Right lobe of liver (tissue), 6 donors: ENCODE measurements at places on chromosomes 2 and 18.

GRCh38 chr2:21054011-21054410, 10.1 kb upstream of the APOB start:
- no peak for DNase-seq
- H3K4me3 ChIP-seq: no peak overlapping the region
- no peak overlapping the region for H3K27ac ChIP-seq
- H3K36me3 ChIP-seq: no peaks in the 10 kb centered on the region
- H3K4me1 ChIP-seq: peaks cover 5% of the 10 kb centered on the region
- H3K27me3 ChIP-seq: no peaks in the 10 kb centered on the region

- no peaks in the 10 kb centered on the region for H3K27me3 ChIP-seq
- H3K4me1 ChIP-seq: no peaks in the 10 kb centered on the region
- H3K27ac ChIP-seq: no peak overlapping the region
- no peaks in the 10 kb centered on the region for H3K36me3 ChIP-seq
- no peak for DNase-seq
These were observed 268.5 kb upstream of the ZSWIM2 start for GRCh38 chr2:187117483-187117882.

- H3K27ac ChIP-seq: peak overlapping the region; percentile 35
- DNase-seq: peak; percentile 66
- H3K4me1 ChIP-seq: no peaks in the 10 kb centered on the region
- no peaks in the 10 kb centered on the region for H3K27me3 ChIP-seq
- no peak overlapping the region for H3K4me3 ChIP-seq
These were observed 201.4 kb downstream of the SOCS6 start for GRCh38 chr18:70489986-70490933.

DNA sequence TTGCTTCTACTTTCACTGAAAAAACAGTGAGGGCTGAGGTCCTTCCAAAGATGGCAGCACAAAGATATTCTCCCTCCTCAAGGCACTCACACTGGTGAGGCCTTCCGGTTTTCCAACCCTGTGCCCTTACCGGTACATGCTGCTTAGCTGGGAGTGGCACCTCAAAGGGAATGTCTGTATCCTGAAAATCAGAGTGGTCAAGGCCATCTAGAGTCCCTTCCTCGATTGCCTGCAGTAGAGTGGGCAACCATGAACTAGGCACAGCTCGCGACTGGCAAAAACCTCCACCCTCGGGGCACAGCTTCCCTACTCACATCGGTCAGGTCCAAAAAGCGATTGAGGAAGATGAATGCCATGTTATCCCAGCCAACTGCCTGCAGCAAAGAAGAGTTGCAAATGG, 3.4 kb downstream of the KRTCAP3 start:
- H3K36me3 ChIP-seq: peaks cover 14% of the 10 kb centered on the region
- no peaks in the 10 kb centered on the region for H3K4me1 ChIP-seq
- H3K4me3 ChIP-seq: no peak overlapping the region

DNA sequence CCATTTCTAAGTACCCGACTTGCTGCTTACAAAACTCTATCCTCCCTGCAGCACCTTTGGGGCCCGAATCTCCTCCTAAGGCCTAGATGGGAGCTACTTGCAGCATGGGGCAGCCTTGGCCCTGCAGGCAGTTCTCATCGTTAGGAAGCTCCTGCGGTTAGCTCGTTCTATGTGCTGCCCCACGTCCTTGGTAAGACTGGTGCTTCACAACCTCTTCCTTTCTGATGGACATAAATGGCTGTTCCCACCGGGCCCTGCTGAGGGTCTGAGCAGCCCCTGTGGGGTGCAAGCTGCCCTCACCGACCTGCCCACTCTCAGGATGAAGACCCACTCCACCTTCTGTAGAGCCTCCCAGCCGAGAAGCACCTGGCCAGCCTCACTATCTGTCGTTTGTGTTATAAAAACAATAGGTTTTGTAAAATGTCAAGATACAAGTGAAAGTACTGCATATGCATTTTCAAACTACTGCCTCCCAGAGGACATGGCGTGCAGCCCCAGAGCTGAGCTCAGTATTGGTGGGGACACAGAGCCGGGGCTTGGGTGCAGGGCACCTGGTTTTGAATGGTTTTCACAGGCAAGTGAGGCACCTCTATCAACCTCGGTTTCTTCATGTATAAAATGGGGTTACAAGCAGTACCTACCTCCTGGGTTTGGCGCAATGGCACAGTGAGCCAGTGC, 19.4 kb downstream of the OTOF start:
- no peak overlapping the region for H3K27ac ChIP-seq
- peak; percentile 35 for DNase-seq
- no peaks in the 10 kb centered on the region for H3K4me1 ChIP-seq
- H3K4me3 ChIP-seq: no peak overlapping the region
- H3K36me3 ChIP-seq: no peaks in the 10 kb centered on the region

DNA sequence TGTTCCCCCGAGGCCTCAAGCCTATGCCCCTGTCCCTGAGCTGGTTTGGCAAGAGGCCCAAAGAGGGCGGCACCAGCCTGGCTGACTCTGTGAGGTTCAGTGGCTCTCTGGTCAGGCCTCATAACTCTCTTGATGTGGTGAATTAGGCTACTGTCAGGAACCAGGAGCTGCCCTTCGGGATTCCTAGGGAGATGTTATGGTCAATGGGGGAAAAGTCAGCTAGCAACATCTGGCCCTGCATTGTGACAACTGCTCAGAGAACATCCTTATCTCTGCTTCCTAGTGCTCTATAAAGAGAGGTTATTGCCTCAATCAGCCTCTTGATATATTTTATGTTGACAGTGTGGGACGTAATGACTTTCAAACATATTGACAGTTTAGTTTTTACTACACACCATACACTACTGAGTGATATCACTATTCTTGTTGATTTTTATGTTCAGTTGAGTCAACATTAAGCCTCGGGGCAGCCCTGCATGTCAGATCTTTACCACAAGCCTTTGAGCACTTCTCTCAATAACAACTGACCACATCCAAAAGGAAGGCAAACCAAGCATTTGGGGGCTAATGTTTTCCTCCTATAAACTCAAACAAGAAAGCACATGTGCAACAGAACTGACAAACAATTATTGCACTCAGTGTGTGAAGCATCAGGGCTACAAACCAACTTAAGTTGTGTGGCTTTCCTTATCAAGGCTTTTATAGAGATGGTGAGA, 448.3 kb upstream of the SLC14A2 start:
- no peak for DNase-seq
- no peaks in the 10 kb centered on the region for H3K27me3 ChIP-seq
- no peaks in the 10 kb centered on the region for H3K4me1 ChIP-seq
- H3K4me3 ChIP-seq: no peak overlapping the region
- H3K27ac ChIP-seq: no peak overlapping the region

GRCh38 chr2:120780402-120780801, 44.7 kb downstream of the GLI2 start:
- H3K4me1 ChIP-seq: no peaks in the 10 kb centered on the region
- no peak overlapping the region for H3K4me3 ChIP-seq
- H3K36me3 ChIP-seq: no peaks in the 10 kb centered on the region
- no peak for DNase-seq

DNA sequence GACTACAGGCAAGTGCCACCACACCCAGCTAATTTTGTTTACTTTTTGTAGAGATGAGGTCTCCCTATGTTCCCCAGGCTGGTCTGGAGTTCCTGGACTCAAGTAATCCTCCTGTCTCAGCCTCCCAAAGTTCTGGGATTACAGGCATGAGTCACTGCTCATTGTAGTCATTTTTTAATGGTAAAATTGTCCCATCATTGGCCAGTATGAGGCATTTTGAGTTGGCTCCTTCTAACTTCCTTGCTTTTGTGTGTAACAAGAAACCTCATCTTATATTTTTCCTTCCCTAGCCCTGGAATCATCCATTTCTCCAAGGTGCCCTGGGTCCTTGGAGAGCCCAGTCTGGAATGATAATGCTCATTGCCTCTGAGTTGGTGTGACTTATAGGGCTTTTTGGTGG, 148.5 kb downstream of the INHBB start:
- H3K4me1 ChIP-seq: no peaks in the 10 kb centered on the region
- no peak overlapping the region for H3K27ac ChIP-seq
- H3K4me3 ChIP-seq: no peak overlapping the region
- DNase-seq: no peak
